Stimulated activated CD8-positive, alpha-beta memory T cell treated with anti-CD3 and anti-CD28 coated beads, Interleukin-4, amount 100 ng/mL, for 1 hour (primary cell): ENCODE measurements at places on chromosomes 7 and 10.

DNA sequence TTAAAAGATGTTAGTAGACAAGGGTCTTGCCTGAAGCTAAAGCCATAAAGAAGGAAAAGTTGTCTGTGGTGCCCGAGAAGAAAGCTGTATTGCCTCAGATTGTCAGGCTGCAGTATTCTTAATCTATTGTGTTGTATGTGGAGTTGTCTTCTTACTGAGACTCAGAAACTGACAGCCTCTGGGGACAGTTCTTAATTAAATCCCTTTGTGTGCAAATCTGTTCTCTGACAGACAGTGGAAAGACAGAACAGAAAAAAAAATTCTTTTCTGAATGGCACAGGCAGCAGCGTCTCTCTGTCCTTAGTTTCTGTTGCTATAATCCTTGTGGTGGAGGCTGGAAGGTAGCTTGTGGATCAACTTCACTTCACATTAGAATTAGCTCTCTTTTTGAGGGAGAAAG, 16.8 kb downstream of the VWC2 start:
- DNase-seq: no peak

GRCh38 chr7:84506151-84506550, 311.6 kb upstream of the SEMA3A start:
- no peak for DNase-seq

GRCh38 chr10:13184730-13185514, 23.6 kb downstream of the MCM10 start:
- no peak for DNase-seq

DNA sequence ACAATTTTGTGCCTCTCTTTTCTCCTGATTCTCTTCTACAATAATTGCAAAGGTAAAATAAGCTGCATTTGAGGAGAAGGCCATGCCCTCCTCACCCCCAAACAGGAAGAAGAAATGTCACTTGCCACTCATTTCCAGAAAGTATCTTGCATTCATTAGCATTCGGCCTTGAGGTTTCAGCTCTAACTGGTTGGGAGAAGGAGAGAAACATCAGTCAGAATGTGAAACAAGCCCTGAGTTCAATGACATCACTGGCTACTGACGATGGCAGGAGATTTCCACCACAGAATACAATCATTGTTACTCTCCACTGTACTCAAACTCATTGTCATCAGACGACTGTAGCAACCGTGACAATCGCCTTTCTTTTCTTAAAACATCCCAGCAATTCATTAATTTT, 72.8 kb downstream of the PRKCQ start:
- DNase-seq: no peak

- DNase-seq: no peak
These were observed 59.5 kb downstream of the TMEM130 start for GRCh38 chr7:98810153-98810802.

- no peak for DNase-seq
These were observed 44.0 kb upstream of the NPVF start for GRCh38 chr7:25272265-25272664.
